ENCODE measurements at places on chromosomes 12 and 14. TPM values are rescaled to one million over a fixed set of nuclear protein-coding genes. Genes with fewer than 3 reads are reported as not detected.

GRCh38 chr12:26651566-26652188 lies 181.3 kb downstream of the ITPR2 start:
- H3K27ac ChIP-seq = no peak overlapping the region
- peaks cover 4% of the 10 kb centered on the region for H3K36me3 ChIP-seq
- H3K4me3 ChIP-seq = no peak overlapping the region
- DNase-seq = no peak
- H3K27me3 ChIP-seq = no peaks in the 10 kb centered on the region

DNA sequence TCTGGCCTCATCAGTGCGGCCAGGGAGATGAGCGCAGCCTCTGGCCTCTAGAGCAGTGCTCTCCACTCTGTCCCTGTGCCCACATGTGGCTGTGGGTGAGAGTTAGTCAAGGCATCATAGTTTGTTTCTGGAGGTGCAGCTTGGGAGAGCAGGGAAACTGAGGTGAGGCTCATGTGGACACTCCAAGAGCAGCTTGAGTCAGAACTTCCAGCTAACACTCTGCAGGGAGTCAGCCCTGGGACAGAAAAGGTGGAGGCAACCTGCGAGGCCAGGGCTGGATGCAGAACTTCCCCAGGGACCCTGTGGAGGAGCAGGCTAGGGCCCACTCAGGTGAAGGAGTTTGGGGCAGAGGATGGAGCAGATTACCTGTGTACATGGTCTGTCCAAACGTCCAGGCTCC lies 10.8 kb downstream of the ISCA2 start:
- peaks cover 14% of the 10 kb centered on the region for H3K36me3 ChIP-seq
- H3K27ac ChIP-seq = no peak overlapping the region
- no peak for DNase-seq

- peak overlapping the region; percentile 88 for H3K4me3 ChIP-seq
- H3K27me3 ChIP-seq = no peaks in the 10 kb centered on the region
- no peaks in the 10 kb centered on the region for H3K36me3 ChIP-seq
- H3K27ac ChIP-seq = peak overlapping the region; percentile 89
- DNase-seq = no peak
Observed at GRCh38 chr14:64502887-64503433, 678 bp downstream of the ZBTB25 start.

Gene KLRC3
- total RNA-seq = not detected
